ENCODE measurements at places on chromosomes 7 and 10.

DNA sequence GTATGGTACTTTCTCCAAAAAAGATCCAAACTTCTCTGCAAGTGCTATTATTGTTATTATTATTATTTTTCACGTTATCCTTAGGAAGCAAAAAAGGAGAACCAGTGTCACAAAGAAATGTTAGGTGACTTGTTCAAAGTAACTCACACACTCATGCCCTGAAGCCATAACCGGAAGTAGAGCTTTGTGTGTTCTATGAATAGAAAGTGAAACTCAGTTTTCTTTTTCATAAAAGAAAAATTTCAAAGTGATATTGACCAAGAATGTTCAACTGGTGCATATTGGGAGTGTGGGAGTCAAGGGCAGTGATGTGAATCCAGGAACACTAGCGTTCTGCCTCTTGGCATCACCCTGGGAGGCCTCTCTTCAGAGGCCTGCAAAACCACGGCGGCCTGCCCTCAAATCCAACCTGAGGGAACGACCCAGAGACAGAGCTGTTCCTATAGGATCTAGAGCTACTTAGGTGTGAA, 106.1 kb downstream of the PRKCQ start:
- no peak for DNase-seq

- DNase-seq = no peak
These were observed 5.7 kb upstream of the TNRC18 start for GRCh38 chr7:5429253-5429856.

- DNase-seq = no peak
These were observed 167.3 kb downstream of the TCERG1L start for GRCh38 chr10:131144196-131144595.

DNA sequence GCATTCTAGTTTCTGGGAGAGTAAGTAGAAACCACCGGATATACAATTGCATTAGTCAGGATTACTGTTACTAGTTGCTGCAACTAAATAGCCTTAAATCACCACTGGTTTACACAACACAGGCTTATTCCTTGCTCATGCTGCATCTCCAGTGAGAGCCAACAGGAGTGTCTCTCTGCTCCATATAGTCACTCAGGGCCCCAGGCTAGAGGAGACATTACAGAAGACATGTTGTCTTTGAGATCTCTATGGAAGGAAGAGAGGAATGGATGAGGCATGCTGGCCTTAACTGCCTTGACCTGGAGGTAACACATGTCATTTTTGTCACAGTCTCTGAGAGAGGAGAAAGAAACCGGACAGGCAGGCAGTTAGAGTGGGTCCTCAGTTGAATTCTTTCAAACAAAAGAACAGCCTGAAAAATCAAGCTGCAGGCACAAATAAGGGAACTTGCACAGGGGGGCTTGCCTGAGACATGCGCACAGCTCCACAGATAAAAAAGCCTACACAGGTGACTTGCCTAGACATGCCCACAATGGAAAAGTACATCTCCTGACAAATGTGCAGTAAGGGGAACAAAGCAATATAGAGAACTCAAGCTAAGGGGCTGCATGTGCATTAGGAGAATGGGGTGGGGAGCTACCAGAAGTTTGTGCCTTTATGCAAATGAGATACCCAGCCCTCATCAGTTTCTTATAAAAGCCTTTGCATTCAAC, 348.0 kb downstream of the TYW1 start:
- no peak for DNase-seq

DNA sequence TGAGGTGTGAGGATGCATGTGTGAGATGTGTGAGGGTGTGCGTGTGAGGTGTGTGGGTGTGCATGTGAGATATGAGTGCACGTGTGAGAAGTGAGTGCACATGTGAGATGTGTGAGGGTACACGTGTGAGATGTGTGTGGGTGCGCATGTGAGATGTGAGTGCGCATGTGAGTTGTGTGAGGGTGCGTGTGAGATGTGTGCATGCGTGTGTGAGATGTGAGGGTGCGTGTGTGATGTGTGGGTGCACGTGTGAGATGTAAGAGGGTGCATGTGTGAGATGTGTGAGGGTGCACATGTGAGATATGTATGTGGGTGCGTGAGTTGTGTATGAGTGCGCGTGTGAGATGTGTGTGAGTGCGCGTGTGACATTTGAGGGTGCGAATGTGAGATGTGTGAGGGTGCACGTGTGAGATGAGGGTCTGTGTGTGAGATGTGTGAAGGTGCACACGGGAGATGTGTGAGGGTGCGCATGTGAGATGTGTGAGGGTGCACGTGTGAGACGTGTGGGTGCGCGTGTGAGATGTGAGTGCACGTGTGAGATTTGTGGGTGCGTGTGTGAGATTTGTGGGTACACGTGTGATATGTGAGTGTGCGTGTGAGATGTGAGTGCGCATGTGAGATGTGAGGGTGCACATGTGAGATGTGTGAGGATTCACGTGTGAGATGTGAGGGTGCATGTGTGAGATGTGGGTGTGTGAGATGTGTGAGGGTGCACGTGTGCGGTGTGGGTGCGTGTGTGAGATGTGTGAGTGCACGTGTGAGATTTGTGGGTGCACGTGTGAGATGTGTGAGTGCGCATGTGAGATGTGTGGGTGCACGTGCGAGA, 30.5 kb downstream of the PPIF start:
- DNase-seq = no peak

DNA sequence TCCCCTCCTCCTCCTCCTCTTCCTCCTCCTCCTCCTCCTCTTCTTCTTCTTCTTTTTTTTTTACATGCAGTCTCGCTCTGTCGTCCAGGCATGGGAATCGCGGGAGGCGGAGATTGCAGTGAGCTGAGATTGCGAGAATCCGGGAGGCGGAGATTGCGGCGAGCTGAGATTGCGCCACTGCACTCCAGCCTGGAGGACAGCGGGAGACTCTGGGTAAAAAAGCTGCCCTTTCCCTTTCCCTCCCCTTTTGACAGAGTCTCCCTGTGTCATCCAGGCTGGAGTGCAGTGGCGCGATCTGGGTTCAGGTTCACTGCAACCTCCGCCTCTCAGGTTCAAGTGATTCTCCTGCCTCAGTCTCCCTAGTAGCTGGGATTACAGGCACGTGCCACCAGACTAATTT, 168.1 kb upstream of the MALRD1 start:
- DNase-seq = no peak

- no peak for DNase-seq
These were observed 79.8 kb downstream of the ARHGAP22 start for GRCh38 chr10:48525113-48525512.

DNA sequence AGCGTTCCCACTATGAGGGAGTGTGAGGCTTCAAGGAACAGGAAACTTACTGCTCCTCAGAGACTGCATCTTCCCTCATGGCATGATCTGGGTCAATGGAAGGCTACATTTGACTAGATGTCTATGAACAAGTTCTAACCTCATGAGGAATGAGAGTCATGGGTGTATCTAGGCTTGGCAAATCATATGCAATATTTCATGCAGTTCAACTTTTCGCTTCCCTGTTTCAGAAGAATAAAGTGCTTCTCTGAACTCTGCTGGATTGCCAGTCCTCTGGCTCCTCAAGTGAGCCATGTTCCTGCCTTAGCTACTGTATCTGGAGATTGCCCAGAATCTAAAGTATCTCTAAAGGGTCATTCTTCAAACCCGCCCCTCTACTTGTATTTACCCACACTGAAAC, 54.3 kb upstream of the SEMA3A start:
- DNase-seq = no peak

GRCh38 chr10:92627845-92628480, 35.0 kb downstream of the KIF11 start:
- no peak for DNase-seq

DNA sequence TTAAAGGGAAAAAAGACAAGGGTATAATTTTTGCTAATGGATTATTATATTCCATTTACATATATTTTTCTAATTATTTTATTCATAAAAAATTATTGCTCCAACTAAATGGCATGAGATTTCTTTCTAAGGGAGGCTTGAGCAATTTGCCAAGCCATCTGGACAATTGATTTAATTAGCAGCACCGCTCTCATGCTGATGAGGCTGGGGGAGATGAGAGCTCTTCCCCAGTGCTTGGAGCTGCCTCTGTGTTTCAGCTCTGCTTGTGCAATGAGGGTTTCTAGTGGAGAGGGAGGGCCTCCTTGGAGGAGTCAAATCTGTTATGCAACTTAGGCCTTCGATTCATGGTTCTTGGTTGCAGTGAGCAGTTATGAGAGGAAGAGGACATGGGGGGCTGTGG, 574.3 kb downstream of the TCERG1L start:
- no peak for DNase-seq

- DNase-seq = no peak
These were observed 44.8 kb upstream of the PHYHIPL start for GRCh38 chr10:59131666-59132065.

DNA sequence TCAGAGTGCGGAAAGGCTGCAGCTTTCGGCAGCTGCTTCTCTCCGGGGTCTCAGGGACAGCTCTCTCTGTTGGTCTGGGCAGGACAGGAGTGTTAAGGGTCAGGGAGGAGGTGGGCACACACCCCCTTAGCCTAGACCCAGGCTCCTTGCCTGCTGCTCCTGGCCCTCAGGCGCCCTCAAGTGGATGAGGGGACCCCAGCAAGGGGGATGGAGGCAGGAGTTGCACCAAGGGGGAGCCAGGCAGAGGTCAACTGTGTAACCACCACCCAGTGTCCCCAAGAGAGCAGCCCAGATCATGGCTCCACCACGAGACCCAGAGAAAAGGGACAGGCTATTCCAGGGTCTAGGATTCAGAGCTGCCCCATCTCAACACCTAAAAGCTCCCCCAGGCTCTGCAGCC, 26.9 kb downstream of the SPOCK2 start:
- DNase-seq = no peak

DNA sequence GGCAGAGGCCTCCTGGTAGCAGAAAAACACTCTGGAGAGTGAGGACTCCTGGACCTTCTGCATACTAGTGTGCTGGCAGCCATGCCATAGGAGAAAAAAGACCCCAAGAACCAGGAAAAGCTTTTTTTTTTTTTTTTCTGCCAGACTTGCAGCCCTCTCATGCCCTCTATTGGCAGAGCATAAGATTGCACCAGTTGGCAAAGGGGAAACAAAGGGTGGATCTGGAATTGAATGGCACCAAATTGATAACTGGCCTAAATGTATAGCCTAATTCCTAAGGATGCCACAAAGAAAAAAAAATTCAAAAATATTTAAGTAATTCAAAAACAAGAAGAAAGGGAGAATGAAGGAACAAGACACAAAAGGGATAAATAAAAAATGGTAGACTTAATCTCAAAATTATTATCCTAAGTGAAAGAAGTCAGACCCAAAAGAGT, 112.5 kb upstream of the GHITM start:
- DNase-seq = no peak

DNA sequence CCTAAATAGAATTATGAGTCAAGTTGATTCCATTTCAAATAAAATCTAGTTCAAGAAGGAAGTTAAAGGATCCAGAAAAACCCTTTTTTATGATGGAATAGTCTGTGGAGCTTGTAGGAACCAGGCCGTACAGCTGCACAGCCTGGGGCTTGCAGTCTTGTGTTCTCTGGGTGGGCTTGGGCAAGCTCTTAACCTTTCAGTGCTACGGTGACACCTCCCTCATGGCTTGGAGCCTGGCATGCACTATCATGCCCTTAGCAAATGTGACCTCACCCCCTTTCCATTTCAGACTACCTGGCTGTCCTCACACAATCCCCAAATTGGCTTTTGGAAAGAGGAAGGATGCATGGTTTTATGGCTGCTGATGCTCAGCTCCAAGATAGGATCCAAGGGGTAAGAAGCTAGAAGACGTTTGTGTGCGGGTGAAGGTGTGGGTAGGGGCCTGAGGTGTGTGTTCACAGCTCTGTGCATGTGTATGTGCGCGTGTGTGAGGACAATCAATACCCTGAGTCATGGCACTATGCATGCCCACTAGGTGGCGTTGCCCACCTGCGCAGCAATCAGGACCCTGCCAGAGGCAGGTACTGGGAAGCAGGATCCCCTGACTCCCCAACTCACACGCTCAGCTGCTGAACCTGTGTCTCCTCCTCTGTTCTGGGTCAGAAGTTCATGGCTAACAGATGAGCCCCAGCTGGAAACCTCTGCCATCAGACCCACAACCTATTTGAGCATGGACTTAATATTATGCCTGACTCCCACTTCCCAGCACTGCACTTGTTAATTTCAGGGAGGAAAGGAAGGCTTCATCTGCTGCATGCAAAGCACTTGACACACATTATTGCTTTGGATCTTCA, 113.4 kb downstream of the PTPN20 start:
- DNase-seq = peak; percentile 60

- no peak for DNase-seq
These were observed 43.4 kb upstream of the SLF2 start for GRCh38 chr10:100869399-100869798.

GRCh38 chr7:49580761-49581160, 192.7 kb upstream of the VWC2 start:
- DNase-seq = no peak

DNA sequence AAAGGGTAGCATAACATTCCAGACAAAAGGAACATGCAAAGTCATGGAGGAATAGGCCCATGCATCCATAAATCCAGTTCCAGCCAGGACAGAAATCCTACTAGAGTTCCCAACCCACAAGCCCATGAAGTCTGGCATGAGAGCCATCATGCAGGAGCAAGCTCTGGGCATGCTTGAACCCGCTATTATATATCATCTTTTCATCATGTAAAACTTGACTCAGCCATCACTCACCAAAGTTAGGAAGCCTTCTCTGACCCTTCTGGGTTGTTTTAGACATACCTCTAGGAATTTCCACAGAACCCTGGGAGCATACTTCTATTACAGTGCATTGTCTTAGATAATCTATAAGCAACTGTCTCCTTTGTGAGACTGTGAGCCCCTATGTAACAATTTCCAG, 293.0 kb upstream of the NPSR1 start:
- no peak for DNase-seq

DNA sequence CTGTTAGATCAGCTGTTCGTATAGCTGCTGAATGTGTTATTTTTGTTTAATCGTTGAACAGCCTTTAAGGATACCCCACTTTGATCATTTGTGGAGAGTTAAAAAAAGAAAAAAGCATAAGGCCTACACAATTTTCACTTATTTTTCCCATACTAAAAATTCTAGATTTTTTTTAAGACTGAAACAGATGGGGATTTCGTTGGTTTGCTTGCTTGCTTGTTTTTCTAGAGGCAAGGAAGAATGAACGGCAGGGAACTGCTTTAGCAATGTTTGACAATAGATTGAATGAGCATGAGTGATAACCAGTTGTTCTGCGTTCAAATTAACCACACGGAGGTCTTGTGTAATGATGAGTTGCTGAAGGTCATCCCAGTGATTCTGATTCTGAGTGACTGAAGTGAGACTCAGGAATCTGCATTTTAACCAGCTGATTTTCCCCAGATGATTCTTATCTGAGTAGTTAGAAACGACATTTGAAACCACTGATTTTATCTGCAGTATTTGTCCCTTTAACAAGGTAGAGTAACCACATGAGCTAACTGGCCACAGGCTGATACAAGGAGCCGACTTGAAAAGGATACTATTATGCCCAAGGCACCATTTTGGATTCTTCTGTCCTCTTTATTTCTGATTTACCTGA, 85.9 kb downstream of the GPR37 start:
- no peak for DNase-seq

GRCh38 chr10:110547139-110547761, 20.2 kb upstream of the SMC3 start:
- peak; percentile 74 for DNase-seq

GRCh38 chr7:141333459-141333858, 217.8 kb upstream of the AGK start:
- no peak for DNase-seq

- no peak for DNase-seq
These were observed 68.2 kb upstream of the AHR start for GRCh38 chr7:17230099-17230807.

GRCh38 chr10:77428691-77429395, 208.8 kb downstream of the KCNMA1 start:
- DNase-seq = no peak

Measured in naive thymus-derived CD8-positive, alpha-beta T cell (primary cell).